ENCODE measurements at places on chromosomes 5 and 9.

- no peak overlapping the region for H3K4me3 ChIP-seq
- no peak overlapping the region for H3K27ac ChIP-seq
- H3K27me3 ChIP-seq, result no peaks in the 10 kb centered on the region
- no peak for DNase-seq
- H3K36me3 ChIP-seq, result no peaks in the 10 kb centered on the region
- H3K4me1 ChIP-seq, result peaks cover 10% of the 10 kb centered on the region
These were observed 49.8 kb upstream of the PHYKPL start for GRCh38 chr5:178282391-178282790.

DNA sequence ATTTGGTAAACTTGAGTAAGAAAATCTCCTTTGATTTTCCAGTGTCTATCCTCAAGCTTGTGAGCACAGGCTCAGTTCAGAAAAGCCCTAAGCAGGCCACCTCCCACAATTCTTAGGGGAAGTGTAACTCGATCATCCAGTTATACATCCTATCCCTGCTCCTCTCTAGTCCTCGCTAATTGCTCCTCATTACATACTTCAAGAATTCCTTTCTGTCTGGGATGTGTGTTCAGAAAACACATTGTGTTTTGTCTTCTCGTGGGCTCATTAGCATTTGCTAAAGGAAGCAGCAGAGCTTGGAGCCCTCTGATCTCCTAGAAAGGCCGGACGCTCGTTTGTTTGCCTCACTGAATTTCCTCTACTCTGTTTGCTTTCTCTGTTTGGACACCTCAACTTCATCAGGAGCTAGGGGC lies 268.2 kb upstream of the RFX3 start:
- no peaks in the 10 kb centered on the region for H3K27me3 ChIP-seq
- no peak overlapping the region for H3K4me3 ChIP-seq
- peak; percentile 20 for DNase-seq
- H3K27ac ChIP-seq, result peak overlapping the region; percentile 54
- peaks cover 18% of the 10 kb centered on the region for H3K4me1 ChIP-seq

DNA sequence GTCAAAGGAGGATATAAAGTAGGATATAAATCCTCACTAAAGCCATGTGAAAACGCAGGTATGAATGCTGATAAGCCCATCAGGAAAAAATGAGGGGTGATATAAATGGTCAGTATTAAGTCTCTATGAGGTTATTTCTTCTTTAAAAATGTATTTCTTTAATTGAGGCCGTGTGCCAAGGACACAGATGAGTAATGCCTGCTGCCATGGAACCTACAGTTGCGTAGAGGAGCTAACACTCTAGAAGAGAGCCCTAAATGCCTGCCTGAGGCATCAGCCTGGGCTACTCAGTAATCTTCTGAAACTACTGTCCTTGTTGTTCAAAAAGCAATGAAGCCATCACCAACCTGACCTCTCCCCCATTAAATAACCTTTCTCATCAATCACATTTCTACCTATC lies 84.9 kb downstream of the KLHL3 start:
- H3K27ac ChIP-seq, result peak overlapping the region; percentile 85
- H3K4me3 ChIP-seq, result no peak overlapping the region
- H3K27me3 ChIP-seq, result no peaks in the 10 kb centered on the region
- peaks cover 36% of the 10 kb centered on the region for H3K4me1 ChIP-seq
- DNase-seq, result no peak

- H3K36me3 ChIP-seq, result no peaks in the 10 kb centered on the region
- H3K4me1 ChIP-seq, result peaks cover 11% of the 10 kb centered on the region
- peak overlapping the region; percentile 3 for H3K27ac ChIP-seq
- no peaks in the 10 kb centered on the region for H3K27me3 ChIP-seq
- no peak overlapping the region for H3K4me3 ChIP-seq
These were observed 128.1 kb downstream of the ACTL7B start for GRCh38 chr9:108727580-108728111.

All from thyroid gland (tissue), 4 donors.